ENCODE measurements at places on chromosomes 2 and 18.

DNA sequence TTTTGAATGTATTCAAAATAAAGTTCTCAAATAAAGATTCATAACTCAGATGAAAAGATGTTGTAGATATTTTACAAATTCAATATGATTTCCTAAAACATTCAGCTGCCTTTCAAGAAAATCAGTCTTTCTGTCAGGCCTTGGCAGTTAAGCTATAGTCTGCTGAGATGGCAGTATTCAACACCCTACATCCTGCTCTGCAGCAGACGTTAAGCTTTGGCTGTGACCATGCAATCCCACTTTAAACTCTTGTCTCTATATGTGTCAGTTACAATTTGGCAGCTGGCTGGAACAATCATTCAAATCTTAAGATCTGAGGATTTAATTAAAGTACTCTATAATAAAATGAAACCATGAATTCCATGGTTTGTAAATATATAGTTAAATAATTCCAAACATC is 567.3 kb upstream of the ZNF804A start:
- no peak for DNase-seq

- no peak for DNase-seq
Observed at GRCh38 chr2:45932278-45932975, 281.0 kb downstream of the PRKCE start.

GRCh38 chr18:48942086-48942485 is 8.7 kb downstream of the SMAD7 start:
- DNase-seq: no peak

DNA sequence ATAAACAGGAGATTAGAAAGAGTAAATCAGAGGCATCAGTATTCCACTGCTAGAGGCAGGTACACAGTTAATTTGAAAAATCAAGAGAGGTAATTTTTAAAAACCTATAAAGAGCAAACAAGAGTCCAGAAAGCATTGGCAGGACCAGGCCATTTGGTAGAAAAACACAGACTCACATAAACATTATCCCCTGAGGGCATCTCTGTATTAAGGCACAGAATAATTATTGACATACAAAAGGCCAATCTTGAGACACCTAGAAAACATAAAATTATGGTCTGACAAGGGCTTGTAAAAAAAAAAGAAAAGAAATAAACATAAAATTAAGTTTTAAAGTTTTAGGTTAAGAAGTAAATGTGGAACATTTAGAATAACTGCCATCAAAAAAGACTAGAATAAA is 120.6 kb downstream of the OSBPL1A start:
- DNase-seq: no peak

DNA sequence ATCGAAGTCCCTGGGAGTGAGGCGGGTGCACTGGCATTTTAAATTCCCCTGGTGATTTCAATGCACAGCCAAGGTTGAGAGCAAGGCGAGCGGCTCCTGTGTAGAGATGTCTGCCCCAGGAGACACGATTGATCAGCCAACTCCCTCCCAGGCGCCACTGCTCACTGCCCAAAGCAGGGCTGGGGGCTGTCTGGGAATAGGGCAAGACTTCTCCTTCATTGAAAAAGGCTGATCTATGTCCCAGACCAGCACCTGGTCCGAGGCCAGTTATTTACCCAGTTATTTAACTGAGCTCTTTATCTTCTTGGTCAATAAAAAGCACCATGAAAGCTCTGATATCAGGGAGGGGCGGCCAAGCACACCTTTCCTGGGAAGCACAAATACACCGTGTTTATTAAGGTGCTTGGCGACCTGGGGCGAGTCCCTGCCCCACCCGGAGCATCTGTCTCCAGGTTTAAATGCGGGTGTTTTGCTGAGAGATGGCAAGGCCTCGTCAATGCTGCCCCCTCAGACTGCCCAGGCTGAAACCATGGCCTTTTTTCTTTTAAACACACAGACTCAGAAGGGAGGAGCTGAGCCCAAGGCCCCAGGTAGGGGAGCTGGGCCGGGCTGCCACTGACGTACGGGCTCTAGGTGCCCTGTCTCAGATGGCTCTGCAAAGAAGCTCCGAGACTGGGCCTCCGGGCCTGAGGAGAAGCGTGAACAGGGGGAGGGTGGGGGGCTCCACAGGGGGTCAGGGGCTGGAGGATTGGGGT is 73.9 kb upstream of the HPCAL1 start:
- DNase-seq: no peak

DNA sequence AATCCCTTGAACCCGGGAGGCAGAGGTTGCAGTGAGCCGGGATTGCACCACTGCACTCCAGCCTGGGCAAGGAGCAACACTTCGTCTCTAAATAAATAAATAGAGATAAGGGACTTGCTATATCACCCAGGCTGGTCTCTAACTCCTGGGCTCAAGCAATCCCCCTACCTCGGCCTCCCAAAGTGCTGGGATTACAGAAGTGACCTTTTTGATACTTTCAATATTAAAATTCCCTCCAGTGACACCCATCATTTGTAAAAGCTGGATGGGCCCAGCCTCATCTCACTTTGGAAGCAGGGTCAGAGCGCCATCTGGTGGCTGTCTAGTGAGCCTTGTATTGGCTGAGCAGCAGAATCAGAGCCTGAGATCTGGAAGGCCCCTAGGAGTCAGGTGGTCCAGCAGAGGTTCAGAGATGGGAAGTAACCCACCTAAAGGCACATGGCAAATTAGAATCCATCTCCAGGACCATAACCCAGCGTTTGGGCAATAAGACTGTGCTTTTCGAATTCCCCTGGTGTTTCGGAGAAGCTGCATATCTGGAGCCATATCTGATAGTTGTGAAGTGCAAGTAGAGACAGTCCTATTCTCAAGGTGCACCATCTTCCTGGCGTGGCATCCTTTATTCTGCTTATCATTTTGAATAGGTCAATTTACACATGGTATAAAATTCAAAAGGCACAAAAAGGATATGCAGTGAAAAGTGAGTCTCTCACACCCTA is 18.3 kb upstream of the SLC35F6 start:
- peak; percentile 87 for DNase-seq

- no peak for DNase-seq
Observed at GRCh38 chr2:99888617-99889016, 253.8 kb downstream of the AFF3 start.

DNA sequence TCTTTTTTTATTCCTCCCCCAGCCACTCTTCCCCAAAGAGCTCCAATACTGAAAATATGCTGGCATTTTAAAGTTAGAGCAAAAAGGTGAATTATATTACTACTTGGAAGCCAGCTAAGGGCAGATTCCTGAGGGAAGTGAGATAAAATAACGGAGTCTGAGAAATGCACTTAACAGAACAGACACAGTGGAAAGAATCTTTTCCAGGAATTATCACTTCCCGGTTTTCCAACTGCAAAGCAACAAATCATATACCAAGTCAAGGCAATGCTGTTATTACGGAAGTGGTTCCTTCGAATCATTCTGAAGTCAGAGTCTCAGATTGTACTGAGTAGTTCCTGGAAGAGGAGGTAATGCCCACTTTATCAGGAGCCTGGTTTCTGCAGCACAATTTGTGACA is 435.0 kb upstream of the SPRED2 start:
- no peak for DNase-seq

DNA sequence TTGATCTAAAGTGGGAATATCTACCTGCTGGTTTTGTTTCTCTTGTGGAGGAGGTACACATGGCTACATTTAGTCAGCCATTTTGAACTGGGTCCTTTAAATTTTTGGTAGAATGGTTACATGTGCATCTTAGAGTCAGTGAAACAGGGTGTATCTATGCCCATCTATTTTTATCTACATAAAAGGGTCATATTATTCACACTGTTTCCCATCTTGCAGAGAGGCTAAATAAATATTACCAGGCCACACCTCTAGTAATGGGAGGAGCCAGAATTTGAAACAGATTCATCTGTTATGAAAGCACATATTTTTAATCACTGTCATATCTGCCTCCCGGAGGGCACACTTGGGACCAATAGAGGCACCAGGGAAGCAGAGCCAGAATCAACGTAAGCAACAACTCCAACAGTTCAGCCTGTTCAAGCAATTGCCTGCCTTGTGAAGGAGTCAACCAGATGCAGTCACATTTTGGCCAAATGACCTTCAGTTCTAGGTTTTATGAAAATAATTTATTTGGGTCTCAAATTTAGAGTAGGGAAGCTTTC is 376.8 kb downstream of the TSN start:
- no peak for DNase-seq

- DNase-seq: peak; percentile 77
Observed at GRCh38 chr2:1742681-1743395, 1.5 kb downstream of the PXDN start.

Measured in endothelial cell (in vitro differentiated cells).